Hepatocyte (in vitro differentiated cells): ENCODE measurements at places on chromosomes 12 and 14. TPM values are rescaled to one million over a fixed set of nuclear protein-coding genes. Genes with fewer than 3 reads are reported as not detected.

Gene TOMM20L
- total RNA-seq, result not detected in 2 replicates

Gene CD163L1
- 0.84 and 1.7 TPM in 2 replicates for total RNA-seq

Gene BIN2
- total RNA-seq, result 0.07 TPM in 1 of 2 replicates, not detected in the other

Gene HOTAIR
- total RNA-seq, result 0.32 and 0.90 TPM in 2 replicates

Gene LRRC10
- not detected in 2 replicates for total RNA-seq

Gene OR10G2
- not detected in 2 replicates for total RNA-seq

Gene CD163
- 3.8 and 5.6 TPM in 2 replicates for total RNA-seq

Gene CHD8
- 41.8 and 50.9 TPM in 2 replicates for total RNA-seq

Gene RAPGEF3
- 1.0 and 2.6 TPM in 2 replicates for total RNA-seq

Gene CCDC196
- not detected in 2 replicates for total RNA-seq

Gene OASL
- 0.27 and 0.52 TPM in 2 replicates for total RNA-seq

Gene MYO1A
- 28.3 and 29.2 TPM in 2 replicates for total RNA-seq

Gene TEAD4
- 5.5 and 8.3 TPM in 2 replicates for total RNA-seq

Gene C12orf54
- not detected in 2 replicates for total RNA-seq

Gene GYS2
- 0.27 and 0.88 TPM in 2 replicates for total RNA-seq

Gene GZMH
- not detected in 2 replicates for total RNA-seq

Gene SELPLG
- 0.37 and 0.72 TPM in 2 replicates for total RNA-seq

Gene DHRS2
- 10.4 and 13.2 TPM in 2 replicates for total RNA-seq

Gene ERBB3
- 104 and 128 TPM in 2 replicates for total RNA-seq

Gene CDH24
- 6.7 and 6.9 TPM in 2 replicates for total RNA-seq

Gene PXMP2
- total RNA-seq, result 61.8 and 67.3 TPM in 2 replicates

Gene CIROP
- total RNA-seq, result not detected in 2 replicates

Gene FKBP4
- total RNA-seq, result 46.4 and 52.1 TPM in 2 replicates

Gene TCL1B
- total RNA-seq, result 0.50 TPM in 1 of 2 replicates, not detected in the other

Gene VRTN
- 0.13 TPM in 1 of 2 replicates, not detected in the other for total RNA-seq

Gene TXNRD1
- total RNA-seq, result 103 and 113 TPM in 2 replicates

Gene FIGNL2
- total RNA-seq, result 2.1 and 3.2 TPM in 2 replicates
